ENCODE measurements at places on chromosomes 5 and 9.

- no peak for DNase-seq
These were observed 142.7 kb upstream of the APC start for GRCh38 chr5:112594941-112595340.

- no peak for DNase-seq
These were observed 153.4 kb upstream of the ADRA1B start for GRCh38 chr5:159762921-159763320.

- no peak for DNase-seq
These were observed 102.7 kb downstream of the EFNA5 start for GRCh38 chr5:107567901-107568671.

GRCh38 chr5:45533663-45534062 is 162.5 kb downstream of the HCN1 start:
- no peak for DNase-seq

GRCh38 chr5:1347571-1347970 is 2.7 kb upstream of the CLPTM1L start:
- no peak for DNase-seq

GRCh38 chr5:5592541-5592940 is 170.1 kb downstream of the ICE1 start:
- no peak for DNase-seq

- no peak for DNase-seq
These were observed 201.7 kb downstream of the SGCD start for GRCh38 chr5:156528673-156529072.

GRCh38 chr5:88702332-88702731 is 180.7 kb downstream of the MEF2C start:
- no peak for DNase-seq

DNA sequence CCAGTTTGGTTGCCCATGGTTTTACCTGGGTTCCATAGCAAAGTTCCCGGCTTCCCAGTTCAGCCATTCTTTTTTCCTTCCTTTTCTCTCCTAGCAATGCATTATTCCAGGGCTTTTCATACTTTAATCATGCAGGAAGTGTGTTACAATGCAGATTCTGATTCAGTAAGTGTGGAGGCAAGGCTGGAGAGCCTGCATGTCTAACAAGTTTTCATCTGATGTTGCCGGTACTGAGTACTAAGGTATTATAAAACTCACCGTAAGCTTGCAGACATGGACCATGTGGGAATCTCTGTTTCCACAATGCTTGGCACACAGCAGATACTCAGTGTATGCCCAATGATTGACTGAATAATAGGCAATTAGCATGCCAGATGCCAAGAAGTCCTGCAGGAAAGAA is 102.9 kb upstream of the SHB start:
- no peak for DNase-seq

All from GM04504 (cell line).